Amygdala (tissue), 56 donors: ENCODE measurements at places on chromosomes 5 and 9.
A peak's percentile ranks its signal among the peaks of the same experiment; 100 is the strongest.

- DNase-seq = no peak
Measured at GRCh38 chr9:95937131-95937530, 61.6 kb downstream of the ERCC6L2 start.

DNA sequence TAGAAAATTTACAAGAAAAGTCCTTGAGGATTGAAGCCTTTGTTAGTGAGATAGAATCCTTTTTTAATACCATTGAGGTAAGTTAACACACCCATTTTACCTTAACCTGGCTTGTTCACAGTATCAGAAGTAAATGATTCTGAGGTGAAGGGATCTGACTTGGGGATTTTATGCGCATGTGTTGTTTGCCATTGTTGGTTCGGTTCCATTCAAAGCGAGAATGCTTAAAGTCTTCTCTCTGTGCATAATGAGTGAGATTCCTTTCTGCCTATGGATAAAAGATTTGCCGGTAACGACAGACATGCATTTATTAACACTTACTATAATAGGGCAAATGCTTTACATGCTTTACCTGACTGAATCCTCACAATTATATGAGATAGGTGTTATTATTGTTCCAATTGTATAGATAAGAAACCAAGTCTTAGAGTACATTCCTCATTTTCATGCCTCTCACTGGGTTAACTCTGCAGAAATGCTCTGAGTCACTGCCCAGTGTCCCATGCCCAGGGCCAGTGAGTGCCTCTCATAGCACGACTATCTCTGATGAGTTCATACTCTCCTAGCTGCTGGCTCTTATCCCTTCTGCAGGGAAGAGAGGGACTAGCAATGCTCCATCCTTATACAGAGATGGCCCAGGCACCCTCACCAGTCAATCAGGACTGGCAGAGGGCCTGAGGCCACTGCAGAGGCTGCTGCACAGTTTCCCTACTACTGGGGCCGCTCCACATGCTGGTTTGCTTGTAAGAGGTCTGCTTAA, 54.4 kb downstream of the CMYA5 start:
- DNase-seq = no peak

DNA sequence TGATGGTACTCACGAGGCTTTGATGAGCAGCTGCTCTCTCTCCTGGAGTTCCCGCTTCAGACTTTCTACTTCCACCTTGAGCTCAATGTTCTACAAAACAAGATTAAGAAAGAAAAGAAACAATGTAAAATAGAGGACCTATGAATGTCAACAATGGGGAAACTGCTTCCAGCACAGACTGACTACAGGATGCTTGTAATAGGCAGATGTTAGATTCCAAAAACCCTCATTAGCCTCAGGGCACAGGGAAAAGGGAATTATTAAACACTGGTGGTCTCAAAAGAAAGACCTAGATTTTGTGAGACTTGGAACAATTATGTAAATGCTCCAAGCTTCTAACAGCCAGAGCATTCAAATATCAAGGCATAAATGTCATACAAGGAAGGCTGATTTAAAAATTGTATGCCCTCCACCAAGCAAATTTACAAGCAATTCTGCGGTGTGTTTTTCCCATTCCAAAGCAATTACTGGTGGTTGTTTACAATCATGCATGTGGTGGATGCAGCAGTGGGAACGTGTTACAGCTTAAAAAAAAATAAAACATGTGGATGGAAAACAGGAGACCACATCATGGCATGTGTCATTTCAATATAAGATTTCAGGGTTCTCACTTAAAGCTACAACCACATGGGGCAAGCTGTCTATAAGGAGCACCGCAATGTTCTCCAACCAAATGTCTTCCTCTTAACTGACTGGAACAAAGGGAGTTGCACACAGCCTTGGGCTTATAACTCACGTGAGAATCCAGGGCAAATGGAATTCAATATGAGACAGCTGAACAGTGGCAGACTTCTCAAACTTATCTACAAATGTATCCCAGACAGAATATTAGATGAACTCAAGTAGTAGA, 34.0 kb downstream of the CDK5RAP2 start:
- no peak for DNase-seq

DNA sequence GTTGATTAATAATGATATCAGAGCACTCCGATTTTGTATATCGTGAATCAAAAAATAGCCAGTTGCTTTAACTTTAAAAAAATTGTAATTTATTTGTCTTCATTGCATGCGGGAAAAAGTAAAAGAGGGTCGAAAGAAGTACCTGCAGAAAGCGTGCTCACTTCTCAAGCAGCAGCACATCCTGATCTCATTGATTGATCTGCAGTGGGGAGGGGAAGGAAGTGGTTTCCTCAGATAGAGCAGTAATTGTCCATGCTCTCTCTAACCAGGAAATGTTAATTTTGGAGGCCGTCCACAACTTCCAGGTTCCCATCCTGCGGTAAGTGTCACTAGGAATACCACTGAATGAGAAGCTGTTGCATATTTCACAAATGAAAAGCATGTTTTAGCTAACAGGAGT, 63.2 kb downstream of the SYK start:
- no peak for DNase-seq

GRCh38 chr5:74312746-74313145, 327.8 kb downstream of the ENC1 start:
- DNase-seq = no peak

GRCh38 chr5:32173267-32174010, 680 bp downstream of the GOLPH3 start:
- DNase-seq = peak; percentile 13

DNA sequence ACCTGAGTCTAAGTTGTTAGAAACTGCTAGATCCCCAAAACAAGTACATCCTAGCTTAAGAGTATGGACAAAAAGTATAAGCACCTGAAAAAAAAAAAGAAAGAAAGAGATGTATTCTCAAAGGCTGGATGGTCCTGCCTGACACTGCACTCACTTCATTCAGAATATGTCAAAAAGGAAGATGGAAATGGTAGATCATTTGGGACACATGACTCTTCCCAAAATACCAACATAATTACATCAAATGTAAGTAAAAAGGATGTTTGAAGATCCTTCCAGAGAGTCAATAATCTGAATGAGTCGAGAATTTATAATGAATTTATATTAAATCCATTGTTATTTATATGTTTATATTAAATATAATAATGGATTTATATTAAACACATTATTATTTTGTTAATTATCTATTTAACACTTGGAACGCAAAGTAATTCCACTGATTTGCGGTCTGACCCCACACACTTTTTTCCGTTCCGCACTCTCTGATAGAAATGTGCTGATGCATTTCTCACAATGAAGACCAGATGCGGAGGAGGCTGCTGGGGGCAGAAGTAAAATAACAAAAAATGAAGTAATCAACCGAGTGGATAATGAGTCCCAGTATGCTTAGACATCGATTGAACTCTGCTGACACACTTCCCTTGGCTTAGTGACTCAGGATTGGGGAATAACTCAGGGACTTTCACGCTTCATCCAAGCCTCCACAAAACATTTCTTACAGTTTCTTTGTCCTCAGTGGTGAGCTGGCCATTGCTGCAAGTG, 201.2 kb downstream of the ADAMTS12 start:
- DNase-seq = no peak

- DNase-seq = no peak
Measured at GRCh38 chr9:81396528-81396927, 292.8 kb downstream of the TLE1 start.

- DNase-seq = no peak
Measured at GRCh38 chr5:994821-995220, 13.8 kb upstream of the NKD2 start.

DNA sequence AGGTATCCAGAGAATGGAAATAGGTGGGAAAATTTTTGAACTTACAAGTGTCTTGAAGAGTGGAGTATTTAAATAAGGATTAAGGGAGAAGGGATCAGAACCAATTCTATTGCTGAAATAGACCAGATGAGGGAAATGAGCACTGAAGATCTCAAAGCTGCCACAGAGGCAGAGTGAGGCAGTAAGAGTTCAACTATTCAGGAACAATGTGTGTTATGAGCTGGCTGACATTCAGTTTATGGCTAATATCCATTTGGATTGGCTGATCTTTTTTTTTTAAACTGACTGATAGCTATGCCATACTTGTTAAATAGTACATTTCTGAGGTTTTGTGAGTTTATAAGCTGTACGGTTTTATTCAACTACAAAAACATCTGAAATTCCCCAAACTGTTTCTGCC, 95.3 kb upstream of the GNA14 start:
- DNase-seq = no peak

- no peak for DNase-seq
Measured at GRCh38 chr9:17832812-17833211, 253.9 kb downstream of the SH3GL2 start.

DNA sequence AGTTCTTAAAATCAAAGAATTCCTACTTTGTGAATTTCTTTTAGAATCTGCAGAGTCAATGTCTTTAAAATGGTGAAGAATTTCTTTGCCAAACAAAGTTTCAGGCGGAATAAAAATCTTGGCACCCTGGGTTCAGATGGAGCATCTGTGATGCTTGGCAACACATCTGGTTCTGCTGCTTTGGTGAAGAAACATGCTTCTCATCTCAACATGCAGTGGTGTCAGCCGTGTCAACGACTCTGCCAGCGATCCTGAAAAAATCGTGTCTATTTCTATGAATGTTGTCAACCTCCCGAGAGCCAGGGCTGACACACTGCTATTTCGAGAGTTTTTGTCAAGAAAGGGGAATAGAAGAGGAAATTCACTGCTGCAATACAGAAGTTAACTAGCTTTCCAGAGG, 151.5 kb downstream of the SLF1 start:
- DNase-seq = no peak

DNA sequence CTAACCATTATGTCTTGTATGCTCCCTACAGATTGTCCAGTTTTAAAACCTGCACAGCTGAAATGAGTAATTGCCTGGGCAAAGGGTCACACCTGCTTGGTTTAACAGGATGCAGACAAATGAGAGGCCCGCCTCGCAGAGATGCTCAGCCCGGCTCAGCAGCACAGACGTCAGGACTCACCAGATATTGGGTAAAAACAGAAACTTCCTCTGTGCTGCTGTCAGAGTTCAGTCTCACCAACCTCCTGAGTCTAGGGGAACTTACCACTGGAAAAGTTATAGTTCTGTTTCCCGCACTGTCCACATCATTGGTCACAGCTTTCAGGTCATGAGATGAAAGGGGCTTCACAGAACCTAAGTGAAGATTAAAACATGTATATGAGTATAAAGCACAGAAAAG, 152.5 kb downstream of the ESM1 start:
- DNase-seq = no peak

DNA sequence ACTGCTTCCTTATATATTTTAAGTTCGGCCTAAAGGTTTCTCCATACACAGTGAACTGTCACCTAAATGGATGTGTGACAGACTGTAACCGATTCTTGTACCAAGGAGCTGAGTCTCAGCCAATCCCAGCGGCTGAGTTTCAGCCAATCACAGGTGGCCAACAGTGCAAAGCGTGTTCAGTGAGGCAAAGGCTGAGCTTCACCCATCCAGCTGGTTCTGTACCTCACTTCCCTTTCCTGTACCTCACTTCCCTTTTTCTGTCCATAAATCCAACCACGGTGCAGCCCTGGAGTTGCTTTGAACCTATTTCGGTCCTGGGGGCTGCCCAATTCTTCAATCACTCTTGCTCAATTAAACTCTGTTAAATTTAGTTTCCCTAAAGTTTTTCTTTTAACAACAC, 15.7 kb upstream of the TBC1D9B start:
- DNase-seq = no peak

DNA sequence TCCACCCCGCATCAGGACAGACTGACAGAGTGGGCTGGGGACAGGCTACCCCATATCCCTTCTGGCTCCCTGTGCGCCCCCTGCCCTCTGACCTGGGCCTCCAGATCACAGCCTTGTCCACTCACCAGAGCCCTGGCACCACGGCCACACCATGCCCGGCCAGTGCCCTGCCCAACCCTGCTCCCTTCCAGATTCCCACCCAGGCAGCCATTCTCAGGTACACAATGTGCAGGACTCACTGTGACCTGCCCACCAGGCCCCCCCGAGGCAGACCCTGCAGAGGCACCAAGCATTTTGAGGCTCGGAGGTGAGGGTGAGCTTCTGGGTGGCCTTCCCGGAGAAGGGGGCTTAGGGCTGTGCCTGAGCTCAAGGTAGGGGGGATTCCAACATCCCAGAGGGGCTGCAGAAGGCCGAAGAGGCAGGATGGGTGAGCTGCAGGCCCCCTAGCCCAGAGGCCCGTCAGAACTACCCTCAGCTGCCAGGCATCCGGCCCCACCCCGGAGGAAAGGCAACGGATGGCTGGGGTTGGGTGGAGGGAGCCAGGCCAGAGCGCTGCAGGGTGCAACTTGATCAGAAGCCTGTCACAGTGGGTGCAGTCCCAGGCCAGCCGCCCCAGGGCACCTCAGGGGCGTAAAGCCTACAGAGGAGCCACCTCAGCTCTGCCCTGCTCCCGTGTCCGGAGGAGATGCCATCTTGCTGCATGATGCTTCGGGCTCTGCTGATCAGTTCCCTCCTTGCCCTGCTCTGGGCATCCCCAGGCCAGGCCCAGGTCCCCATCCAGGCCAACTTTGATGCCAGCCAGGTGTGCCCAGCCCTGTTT, at the start of gene LCNL1:
Gene LCNL1, plus strand, starts transcription at position 762 of the 820 bp plus-strand sequence. CDS start 594 bp downstream, outside the sequence.
- peak; percentile 50 for DNase-seq

GRCh38 chr5:164597293-164597900, 1092.0 kb downstream of the MAT2B start:
- DNase-seq = no peak

GRCh38 chr9:88197781-88198340, 59.6 kb upstream of the SPATA31C2 start:
- no peak for DNase-seq

- DNase-seq = no peak
Measured at GRCh38 chr9:4344946-4345345, 45.1 kb upstream of the GLIS3 start.

DNA sequence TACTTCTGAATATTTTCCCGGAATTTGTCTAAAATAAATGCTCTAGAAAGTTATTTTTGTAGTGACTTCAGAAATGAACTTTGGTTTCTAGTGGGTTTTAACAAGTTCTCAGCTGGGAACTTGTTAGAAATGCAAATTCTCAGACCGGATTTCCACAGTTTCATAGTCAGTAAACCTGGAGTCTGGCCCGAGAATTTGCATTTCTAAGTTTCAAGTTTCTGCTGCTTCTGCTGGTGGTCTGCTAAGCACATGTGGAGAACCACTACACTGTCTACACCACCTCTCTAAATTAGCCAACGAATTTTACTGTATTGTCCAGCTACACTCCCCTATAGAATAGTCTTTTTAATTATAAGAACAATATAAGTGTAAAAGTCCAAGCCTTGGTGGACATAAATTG, 208.0 kb downstream of the CHSY3 start:
- DNase-seq = no peak

DNA sequence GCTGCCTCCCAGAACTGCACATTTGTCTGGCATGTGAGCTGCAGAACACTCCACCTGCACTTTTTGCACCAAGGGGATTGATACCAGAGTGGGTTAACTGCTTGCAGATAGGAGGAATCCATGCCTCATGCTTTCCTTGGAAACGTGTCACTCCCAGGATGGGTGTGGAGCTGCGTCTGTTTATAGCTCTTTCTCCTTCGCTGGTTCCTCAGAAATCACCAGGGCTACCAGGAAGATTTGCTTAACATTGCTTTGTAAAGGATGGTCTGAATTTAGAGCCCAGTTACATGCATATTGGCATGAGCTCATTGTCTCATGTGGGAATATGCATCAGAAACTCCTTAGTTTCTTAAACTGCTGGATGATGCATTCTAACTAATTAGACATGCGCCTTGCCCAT, 234.6 kb downstream of the GADD45G start:
- no peak for DNase-seq
